ENCODE measurements at places on chromosomes 6 and 20. TPM values are rescaled to one million over a fixed set of nuclear protein-coding genes. Genes with fewer than 3 reads are reported as not detected.

MAP7 gene
- 3.3 TPM for total RNA-seq

POFUT1 gene
- total RNA-seq: 23.5 TPM

C20orf141 gene
- total RNA-seq: not detected

OOEP gene
- not detected for total RNA-seq

MTRF1L gene
- 16.2 TPM for total RNA-seq

MYH7B gene
- total RNA-seq: 0.54 TPM

GLP1R gene
- total RNA-seq: 0.14 TPM

PKIB gene
- 0.49 TPM for total RNA-seq

HLA-DPA1 gene
- 29.9 TPM for total RNA-seq

PERP gene
- total RNA-seq: 41.4 TPM

VPS52 gene
- total RNA-seq: 44.6 TPM

FAM162B gene
- 3.2 TPM for total RNA-seq

HSPA12B gene
- 2.2 TPM for total RNA-seq

TSBP1 gene
- total RNA-seq: not detected

GRM4 gene
- total RNA-seq: not detected

DEFB114 gene
- total RNA-seq: not detected

COX7A2 gene
- total RNA-seq: 419 TPM

ECHDC1 gene
- 85.6 TPM for total RNA-seq

MYB gene
- total RNA-seq: 1.4 TPM

CTCFL gene
- not detected for total RNA-seq

BMP5 gene
- under 0.01 TPM for total RNA-seq

ADGRB3 gene
- total RNA-seq: 9.4 TPM

FAXC gene
- 23.1 TPM for total RNA-seq

THBD gene
- total RNA-seq: 8.6 TPM

B3GALT4 gene
- total RNA-seq: 7.2 TPM

ADGB gene
- not detected for total RNA-seq

TOX2 gene
- total RNA-seq: 3.2 TPM
